Pancreas (tissue), 10 donors: ENCODE measurements at places on chromosomes 5 and 9.

- no peaks in the 10 kb centered on the region for H3K36me3 ChIP-seq
- H3K27ac ChIP-seq: no peak overlapping the region
- no peak for DNase-seq
- H3K27me3 ChIP-seq: no peaks in the 10 kb centered on the region
- H3K4me3 ChIP-seq: no peak overlapping the region
- peaks cover 8% of the 10 kb centered on the region for H3K4me1 ChIP-seq
Observed at GRCh38 chr5:157816682-157817386, 42.1 kb downstream of the CLINT1 start.

GRCh38 chr9:73923796-73924195, 573.3 kb upstream of the RORB start:
- DNase-seq: no peak
- no peaks in the 10 kb centered on the region for H3K27me3 ChIP-seq
- no peak overlapping the region for H3K27ac ChIP-seq
- no peaks in the 10 kb centered on the region for H3K4me1 ChIP-seq
- H3K36me3 ChIP-seq: no peaks in the 10 kb centered on the region

DNA sequence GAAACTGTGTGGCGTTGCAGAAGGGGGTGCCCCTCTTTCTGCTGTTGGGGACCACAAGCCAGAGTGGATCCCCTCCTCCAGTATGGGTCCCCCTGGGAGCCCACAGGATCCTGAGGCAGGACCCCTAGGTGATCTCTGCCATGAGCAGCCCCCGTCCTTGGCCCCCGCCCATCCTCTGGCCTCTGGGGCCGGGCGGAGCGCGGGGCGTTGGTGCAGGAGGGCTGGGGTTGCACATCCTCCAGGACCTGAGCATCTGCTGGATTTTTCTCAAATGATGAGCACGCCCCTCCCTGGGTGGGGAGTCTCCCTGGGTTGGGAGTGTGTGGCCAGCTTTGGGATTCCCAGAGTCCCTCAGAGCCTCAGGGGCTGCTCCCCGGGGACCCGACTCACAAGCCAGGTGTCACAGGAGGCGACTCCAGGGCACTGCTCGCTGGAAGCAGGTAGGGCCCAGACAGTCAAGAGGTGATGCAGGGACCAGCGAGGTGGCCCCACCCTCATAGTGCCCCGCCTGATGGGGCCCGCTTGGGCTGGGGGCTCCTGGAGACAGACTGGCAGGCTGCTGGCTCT, 26.7 kb upstream of the UBAC1 start:
- peaks cover 12% of the 10 kb centered on the region for H3K4me1 ChIP-seq
- no peaks in the 10 kb centered on the region for H3K27me3 ChIP-seq
- DNase-seq: no peak
- no peaks in the 10 kb centered on the region for H3K36me3 ChIP-seq

DNA sequence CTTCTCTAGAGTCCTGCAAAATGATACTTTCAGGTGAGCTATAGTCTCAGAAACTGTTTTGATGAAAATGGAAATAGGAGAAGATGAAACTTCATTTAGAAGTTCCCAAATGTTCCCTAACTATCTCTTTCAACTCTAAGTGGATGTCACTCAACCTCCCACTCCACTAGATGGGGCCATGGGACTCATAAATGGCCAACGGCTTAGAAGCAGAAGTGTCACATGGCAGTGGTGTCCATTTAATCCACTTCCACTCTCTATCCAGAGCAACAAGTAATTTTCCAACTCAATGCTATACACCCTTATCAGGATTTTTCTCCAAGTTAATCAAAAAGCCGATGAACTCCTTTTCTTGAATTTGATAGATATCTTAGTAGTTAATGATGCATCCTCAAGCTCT, 295.7 kb downstream of the EDIL3 start:
- no peak overlapping the region for H3K4me3 ChIP-seq
- no peak overlapping the region for H3K27ac ChIP-seq
- no peaks in the 10 kb centered on the region for H3K36me3 ChIP-seq
- no peak for DNase-seq

DNA sequence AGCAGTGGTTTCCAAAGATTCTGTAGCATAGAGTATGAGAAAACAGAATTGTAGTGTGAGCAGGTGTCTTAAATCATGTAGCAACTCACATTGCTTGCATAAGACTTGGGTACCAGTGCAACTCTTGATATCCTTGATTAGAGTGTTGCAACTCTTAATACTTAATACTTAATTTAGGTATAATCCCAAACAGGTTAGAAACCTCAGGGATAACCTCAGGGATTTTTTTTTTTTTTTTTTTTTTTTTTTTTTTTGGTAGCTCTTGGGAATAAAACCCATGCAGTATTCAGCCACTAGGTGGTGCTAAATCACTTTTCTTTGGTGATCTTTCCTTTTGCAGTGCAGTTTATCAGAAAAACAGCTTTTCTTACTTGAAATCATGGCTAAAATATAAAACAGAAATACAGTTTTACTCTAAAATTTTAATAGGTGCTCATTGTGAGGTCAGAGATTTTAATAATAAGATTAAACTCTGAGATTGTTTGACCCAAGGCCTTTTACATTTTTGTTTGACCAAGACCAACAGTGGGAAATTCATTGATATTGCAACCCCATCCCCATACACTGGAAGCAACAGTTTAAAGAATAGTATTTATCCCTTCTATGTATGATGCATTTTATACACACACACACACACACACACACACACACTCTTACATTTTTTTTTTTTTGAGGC, 55.3 kb downstream of the ERAP1 start:
- no peak overlapping the region for H3K4me3 ChIP-seq
- no peak overlapping the region for H3K27ac ChIP-seq
- DNase-seq: no peak
- H3K4me1 ChIP-seq: no peaks in the 10 kb centered on the region

GRCh38 chr5:146574713-146575112, 58.7 kb upstream of the GPR151 start:
- no peak for DNase-seq
- no peaks in the 10 kb centered on the region for H3K4me1 ChIP-seq
- H3K27me3 ChIP-seq: no peaks in the 10 kb centered on the region
- H3K27ac ChIP-seq: no peak overlapping the region
- H3K36me3 ChIP-seq: no peaks in the 10 kb centered on the region
- H3K4me3 ChIP-seq: no peak overlapping the region

DNA sequence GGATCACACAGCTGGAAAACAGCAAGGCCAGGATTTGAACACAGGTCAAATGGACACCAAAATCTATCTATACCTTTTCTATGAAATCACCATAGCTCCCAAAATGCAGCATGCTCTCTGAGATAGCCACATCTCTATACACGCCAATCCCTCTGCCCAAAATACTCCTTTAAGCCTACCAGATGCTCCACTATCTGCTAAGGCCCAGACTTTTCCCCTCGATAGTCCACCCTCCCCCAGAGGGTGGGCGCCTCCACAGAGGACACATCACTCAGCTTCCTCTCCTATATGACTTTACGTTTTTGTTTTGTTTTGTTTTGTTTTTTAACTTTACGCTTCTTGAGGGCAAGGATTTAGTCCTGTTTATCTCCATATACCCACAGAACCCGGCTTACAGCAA, 46.8 kb downstream of the MTMR12 start:
- H3K4me1 ChIP-seq: peaks cover 11% of the 10 kb centered on the region
- no peak overlapping the region for H3K4me3 ChIP-seq
- H3K27ac ChIP-seq: no peak overlapping the region
- peaks cover 12% of the 10 kb centered on the region for H3K36me3 ChIP-seq

- H3K4me3 ChIP-seq: no peak overlapping the region
- H3K36me3 ChIP-seq: no peaks in the 10 kb centered on the region
- peaks cover 6% of the 10 kb centered on the region for H3K4me1 ChIP-seq
- no peak overlapping the region for H3K27ac ChIP-seq
- no peaks in the 10 kb centered on the region for H3K27me3 ChIP-seq
- peak; percentile 87 for DNase-seq
Observed at GRCh38 chr9:125374443-125375309, 113.0 kb downstream of the GAPVD1 start.

GRCh38 chr5:5572010-5572865, 149.8 kb downstream of the ICE1 start:
- no peak overlapping the region for H3K27ac ChIP-seq
- no peaks in the 10 kb centered on the region for H3K36me3 ChIP-seq
- H3K4me1 ChIP-seq: no peaks in the 10 kb centered on the region
- no peaks in the 10 kb centered on the region for H3K27me3 ChIP-seq
- H3K4me3 ChIP-seq: no peak overlapping the region

DNA sequence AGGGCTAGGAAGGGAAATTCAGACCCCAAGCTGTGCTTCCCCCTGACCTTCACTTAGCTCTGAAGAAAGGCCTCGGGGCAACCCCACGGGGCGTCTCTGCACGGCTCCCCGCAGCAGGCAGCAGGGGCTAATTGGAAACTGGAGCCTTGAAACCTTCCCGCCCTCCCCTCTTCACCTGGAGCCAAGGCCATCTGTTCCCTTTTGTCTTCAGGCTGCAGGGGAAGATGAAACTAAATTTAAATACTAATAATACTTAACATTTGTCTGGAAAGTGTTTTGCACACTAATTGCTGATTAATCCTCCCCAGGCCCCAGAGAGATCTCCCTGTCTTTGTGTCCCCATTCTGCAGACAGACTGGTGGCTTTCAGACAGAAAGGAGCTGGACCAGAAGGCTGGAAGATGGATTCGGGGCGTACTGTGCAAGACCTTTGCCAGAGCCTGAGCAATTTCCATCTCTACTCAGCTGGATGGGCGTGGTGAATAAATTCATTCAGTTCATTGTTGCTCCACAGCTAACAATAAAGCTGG, 34.1 kb upstream of the CPLX2 start:
- H3K27me3 ChIP-seq: no peaks in the 10 kb centered on the region
- DNase-seq: no peak
- no peak overlapping the region for H3K4me3 ChIP-seq
- no peaks in the 10 kb centered on the region for H3K36me3 ChIP-seq
